ENCODE measurements at places on chromosomes 3 and 15.

DNA sequence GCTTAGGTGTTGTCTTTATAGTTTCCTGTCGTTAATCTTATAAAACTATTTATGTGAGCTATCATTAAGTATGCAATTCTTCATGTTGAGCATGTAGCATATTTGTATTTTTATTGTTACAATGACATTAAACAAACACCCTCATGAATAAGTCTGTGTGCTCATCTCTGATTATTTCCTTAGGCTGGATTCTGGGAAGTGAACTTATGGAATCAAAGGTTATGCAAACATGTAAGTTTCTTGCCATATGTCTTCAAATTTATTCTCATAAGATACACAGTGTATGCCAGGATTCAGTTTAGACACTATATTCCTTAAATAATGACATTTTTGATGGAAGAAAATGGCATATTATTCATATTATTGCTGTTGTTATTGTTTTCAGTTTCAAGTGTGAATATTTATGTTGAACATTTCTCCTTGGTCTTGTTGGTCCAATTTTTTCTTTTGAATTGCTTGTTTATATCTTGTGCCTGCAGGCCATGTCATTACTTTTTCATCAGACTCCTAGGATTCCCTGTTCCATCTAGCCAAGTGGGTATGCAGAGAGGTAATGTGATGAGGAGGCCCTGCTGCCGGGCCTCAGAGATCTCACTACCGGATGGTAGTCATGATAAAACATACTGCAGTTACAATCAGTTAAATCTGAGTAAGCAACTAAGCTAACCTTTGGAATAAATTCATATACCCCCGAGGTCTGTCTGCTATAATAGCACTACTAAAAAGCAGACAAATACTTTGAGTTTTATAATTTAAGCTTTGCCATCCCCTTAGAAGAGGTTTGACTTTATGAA, 684.3 kb upstream of the SGO1 start:
- no peak for DNase-seq

GRCh38 chr3:86046436-86047136, 944.4 kb downstream of the VGLL3 start:
- DNase-seq, result no peak

DNA sequence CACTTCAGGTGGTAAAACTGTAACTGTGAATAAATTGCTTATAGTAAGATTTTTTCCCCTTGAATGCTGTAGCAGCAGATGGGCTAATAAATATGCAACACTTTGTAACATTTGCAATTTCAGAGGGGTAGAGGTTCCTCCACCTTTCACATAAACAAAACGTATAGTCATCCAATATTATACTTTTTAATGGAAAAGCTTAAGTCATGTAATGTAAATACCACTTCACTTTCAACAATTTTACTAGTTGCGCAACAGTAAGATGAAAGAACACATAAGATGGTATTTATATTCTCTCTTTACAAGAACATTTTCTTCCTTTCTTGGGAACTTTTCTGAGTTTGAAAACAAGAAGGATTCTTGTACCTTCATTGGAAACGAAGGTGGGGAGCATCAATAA, 56.6 kb upstream of the FAM3D start:
- DNase-seq, result no peak

DNA sequence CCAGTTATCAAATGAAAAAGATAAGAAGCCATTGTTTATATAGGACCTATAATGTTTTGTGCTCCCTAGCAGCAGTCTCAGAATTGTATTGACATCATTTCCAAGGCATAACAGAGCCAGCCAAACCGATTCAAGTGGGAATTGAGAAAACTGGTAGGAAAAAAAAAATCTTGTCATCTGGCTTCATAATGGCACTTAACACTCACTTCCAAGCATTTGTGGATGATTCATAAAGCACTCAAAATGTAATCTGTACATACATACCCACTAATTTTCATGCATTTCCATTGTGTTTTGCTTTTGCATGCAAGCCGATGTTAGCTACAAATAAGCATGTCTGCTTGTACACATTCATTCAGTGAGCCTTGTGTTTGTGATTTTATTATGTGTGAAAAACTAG, 18.6 kb upstream of the TRPC1 start:
- DNase-seq, result no peak

DNA sequence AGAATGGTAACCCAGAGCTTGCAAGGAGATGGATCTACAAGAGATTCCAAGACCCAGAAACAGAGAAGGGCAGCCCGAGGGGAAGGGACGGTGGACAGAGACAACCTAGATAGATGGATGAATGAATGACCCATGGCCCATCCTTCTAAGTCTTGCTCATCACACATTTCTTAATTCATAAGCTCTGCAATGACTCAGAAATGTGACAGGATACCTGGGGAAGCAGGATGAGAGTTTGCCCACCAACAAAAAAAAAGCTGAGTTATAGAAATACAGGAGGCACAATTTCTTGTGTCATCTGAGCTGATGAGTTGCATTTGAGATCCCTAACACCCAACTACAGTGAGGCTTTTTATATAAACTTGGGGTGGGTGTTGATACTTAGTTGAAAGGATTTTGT, 76.6 kb downstream of the CNTN3 start:
- DNase-seq, result no peak

GRCh38 chr15:90638201-90638691, 78.9 kb upstream of the BLM start:
- DNase-seq, result no peak

- no peak for DNase-seq
These were observed 5.8 kb upstream of the CCR3 start for GRCh38 chr3:46236294-46237054.

GRCh38 chr15:99104788-99105513, at the start of gene SYNM:
SYNM (plus strand) TSS chr15:99105080; CDS start chr15:99105200, 120 bp downstream.
- peak; percentile 96 for DNase-seq

GRCh38 chr3:53195602-53196574, 34.9 kb downstream of the PRKCD start:
- peak; percentile 77 for DNase-seq

- DNase-seq, result no peak
These were observed 208.4 kb downstream of the UBE3A start for GRCh38 chr15:25230442-25230841.

DNA sequence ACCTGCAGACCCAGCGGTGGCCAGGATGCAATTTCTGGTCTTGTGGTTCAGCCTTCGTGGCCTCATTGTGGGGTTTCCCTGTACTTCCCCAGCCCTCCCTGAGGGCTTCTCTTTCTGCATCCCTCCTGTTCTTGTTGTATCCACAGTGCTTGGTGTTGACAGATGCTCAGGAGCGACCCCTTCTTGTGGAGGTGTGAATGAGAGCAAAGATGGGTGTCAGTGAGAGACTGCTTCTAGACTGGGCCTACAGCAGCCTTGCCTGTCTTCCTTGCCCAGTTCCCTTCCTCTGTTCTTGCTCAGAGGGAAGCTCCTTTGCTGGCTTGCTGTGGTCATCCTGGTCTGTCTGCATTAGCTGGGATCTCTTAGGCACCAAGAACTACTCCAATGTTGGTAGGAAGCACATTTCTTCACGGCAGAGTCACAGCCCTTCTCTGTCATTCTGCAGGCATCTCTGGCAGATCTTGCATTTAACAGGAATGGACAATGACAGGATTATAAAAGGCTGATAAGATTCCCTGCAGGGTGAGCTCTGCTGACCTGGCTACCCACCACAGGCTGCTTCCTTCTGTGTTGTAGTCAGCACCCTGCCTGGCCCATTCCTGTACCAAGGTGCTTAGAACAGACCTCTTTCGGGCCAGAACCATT, 317.8 kb upstream of the C2CD4B start:
- peak; percentile 67 for DNase-seq

Data from GM20000 (cell line).